SW 1271 (cell line): ENCODE measurements at places on chromosomes 16 and 17.

DNA sequence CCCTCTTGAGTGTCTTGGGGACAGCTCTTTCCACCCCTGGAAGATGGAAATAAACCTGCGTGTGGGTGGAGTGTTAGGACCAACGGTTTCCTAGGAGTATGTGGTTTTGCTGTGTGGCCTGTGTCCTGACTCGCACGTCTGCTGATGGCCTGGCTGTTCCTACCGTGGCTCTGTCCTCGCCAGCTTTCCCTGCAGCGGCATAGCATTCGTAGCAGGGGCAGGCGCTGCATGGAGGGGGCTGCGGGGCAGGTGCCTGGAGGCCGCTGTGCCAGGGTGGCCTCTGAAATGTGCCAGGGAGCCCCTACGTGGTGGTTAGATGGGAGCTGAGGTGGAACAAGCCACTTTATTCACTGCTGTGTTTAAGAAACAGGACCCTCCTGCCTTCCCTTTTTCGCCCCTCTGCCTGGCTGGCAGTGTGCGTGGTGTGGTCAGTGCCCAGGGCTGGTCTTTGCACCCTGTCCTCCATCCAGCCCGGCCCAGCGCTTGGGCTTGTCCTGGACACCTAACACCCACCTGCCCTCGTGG, 10.6 kb downstream of the SLC16A3 start:
- DNase-seq: no peak

- no peak for DNase-seq
Measured at GRCh38 chr16:54986409-54986808, 55.7 kb downstream of the IRX5 start.

DNA sequence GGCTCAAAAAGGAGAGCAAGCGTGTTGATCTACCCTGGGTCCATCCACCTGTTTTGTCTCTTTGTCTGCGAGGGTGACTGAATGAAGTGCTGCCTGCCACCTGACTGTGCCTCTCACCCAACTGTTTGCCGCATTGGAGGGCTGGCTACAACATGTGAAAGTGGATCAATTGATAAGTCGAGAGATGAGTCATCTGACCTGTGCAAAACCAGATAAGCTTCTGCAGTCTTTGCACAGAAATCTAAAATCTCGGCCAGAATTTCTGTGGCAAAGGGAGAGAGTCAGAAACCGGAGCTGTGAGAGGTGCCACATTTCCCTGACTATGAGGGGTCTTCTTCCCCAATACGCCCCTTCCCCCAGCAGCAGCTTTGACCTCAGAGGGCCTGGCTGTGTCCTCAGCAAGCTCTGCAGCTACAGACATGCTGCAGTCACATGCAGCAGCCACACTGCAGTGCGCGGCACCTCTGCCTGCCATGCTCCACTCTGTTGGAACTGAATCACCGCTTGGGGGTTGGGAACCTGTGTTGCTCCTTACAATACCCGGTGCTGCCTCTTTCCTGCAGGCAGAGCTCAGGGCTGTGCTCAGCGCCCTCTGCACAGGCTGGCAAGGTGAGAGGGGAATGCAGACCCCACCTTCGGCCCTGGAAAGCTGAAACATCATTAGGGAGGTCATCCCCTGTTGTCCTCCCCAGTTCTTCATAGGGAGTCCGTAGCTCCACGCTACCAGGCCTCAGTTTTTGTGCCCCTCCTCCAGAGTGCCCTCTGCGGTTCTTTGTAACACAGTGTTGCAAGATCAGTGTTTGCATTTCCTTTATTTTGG, 16.2 kb upstream of the HAS3 start:
- no peak for DNase-seq

- no peak for DNase-seq
Measured at GRCh38 chr17:13518261-13519000, 83.3 kb downstream of the HS3ST3A1 start.

DNA sequence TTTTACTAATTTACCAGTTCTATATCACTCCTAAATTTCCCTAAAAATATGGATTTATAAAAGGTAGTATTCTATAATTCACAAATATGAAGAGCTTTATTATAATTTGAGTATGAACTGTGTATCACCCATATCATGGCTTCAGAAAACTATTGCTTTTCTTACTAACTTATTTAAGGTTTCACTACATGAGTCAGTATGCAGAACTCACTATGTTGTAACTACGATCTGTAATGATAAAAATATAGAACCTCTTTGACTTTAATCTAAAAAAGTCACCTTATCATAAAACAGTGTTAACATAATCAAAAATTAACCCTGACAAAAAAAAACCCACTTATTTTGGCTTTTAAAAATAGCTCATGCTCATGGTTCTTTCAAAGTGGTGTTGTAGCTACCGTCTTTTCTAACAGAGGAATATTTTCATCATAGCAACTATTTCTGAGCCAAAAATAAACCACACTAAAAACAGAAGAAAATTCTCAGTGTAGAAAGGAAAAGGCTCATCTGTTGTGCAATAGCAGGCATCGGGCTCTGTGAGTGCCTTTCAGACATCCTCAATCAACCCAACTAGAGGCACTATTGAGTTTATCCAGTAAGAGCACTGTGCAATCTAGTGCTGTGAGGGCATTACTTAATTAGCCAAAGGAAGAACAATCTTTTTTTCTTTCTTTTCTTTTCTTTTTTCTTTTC, 42.1 kb downstream of the ITGAM start:
- peak; percentile 28 for DNase-seq

- DNase-seq: no peak
Measured at GRCh38 chr17:33220036-33220435, 73.1 kb downstream of the ASIC2 start.

GRCh38 chr16:21685034-21685455, 21.3 kb downstream of the OTOA start:
- no peak for DNase-seq
